Left renal pelvis (tissue), 4 donors: ENCODE measurements at places on chromosomes 2 and 18. TPM values are rescaled to one million over a fixed set of nuclear protein-coding genes. Genes with fewer than 3 reads are reported as not detected.

- no peak for DNase-seq
These were observed 106.5 kb upstream of the ATP8B1 start for GRCh38 chr18:57909620-57910019.

DNA sequence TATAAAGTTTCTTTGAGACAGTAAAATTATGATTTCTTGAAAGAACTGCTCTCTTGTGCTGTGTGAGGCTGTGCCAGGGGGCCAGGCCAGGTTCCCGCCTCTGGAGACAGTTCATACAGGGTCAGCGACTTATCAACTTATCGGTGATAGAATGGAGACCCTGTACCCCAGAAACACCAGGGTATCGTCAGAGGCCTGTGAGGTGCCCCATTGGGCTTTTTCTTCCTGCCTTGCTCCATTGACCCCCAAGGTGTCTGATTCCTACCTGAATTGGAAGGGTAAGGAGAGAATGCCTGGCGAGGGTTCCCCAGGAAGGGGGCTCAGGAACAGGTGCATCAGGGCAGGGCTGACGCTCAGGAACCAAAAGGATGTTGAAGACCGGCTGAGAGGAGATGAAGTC, 4.3 kb downstream of the DLX1 start:
- no peak for DNase-seq

DNA sequence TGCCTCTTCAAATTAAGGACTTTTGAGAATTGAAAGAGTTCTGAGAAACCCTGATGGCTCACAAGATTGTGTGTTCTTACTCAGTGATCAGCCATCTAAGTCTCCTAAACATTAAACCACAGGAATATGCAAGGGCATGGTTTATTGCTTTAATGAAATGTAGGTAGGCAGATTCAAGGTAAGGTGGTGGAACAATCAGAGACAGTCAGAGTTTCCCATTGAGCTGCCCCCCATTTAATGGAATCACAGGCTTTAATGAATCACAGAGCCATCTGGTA, 107.8 kb upstream of the LRATD1 start:
- DNase-seq: no peak

DNA sequence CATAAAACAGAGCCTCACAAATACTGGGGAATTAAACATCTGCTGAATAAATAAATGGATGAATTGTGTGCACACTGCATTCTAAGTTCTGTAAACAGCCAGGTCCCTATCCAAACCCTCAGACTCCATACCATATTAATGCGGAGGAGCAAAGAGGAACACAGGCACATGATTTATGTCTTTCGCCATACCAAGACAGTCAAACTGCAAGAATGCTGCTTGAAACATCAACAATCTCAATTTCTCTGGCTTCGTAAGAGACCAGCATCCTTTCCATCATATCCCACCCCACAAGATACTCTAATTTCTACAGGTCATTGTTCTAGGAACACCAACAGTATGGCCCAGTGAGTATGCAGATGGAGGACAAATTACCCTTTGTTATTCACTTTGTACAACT, 15.0 kb downstream of the KANSL3 start:
- no peak for DNase-seq

GRCh38 chr2:112154246-112155117, 16.3 kb downstream of the FBLN7 start:
- no peak for DNase-seq

DNA sequence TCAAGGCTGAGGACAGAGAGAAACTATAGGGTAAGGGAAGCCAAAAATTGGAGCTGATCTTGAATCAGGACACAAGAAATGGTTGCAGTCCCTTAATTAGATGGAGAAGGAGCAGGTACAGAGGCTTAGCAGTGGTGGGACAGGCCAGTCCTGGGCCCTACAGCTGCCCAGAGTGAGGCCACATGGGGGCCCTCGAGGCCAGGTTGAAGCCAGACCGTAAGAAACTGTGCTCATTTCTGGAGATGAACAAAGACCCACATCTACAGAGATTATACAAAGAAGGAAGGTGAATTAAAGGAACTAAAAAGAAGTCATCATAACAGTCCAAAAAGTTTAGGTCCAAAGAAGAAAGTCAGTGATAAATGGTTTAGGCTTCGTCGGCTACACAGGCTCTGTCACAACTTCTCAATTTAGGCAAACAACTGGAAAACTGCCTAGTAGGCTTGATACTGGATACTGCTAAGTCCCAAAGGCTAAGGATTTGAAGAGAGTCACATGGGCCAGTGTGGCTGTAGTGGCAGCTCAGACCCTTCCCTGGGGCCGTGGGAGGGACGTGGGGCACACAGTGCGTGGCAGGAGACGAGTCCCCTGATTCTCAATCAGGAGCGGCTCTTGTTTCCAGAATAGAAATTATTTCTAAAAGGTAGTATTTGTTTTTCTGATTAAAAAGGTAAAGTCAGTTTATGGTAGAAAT, 50.4 kb upstream of the CNGA3 start:
- DNase-seq: no peak

GRCh38 chr18:28725876-28726275, 548.9 kb upstream of the CDH2 start:
- no peak for DNase-seq

DNA sequence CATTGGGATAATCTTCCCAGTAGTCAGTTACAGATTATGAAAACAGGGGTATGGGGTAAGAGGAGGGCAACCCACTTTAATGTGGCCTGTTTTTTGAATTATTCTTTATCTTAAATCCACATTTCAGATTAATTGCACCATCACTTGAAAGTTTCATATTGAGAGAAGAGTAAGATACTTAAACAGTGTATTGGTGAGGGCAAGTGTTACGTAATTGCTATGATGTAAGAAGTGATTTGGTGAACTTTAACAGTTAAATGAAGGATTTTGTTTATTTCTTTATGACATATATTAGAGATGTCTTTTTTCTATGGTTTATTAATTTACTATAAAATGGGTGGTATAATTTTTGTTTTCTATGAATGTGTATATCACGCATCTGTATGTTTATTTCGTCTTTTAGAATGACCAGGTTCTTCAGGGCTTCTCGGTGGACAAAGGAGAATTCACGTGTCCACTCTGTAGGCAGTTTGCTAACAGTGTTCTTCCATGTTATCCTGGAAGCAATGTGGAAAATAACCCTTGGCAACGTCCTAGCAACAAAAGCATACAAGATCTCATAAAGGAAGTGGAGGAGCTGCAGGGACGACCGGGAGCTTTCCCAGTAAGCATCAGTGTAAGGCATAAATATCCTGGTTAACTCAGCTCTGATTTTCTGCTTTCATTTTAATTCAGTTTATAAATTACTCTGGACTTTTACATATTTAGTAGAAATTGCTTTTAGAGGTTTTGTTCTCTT, 171.2 kb upstream of the MYO3B start:
- DNase-seq: no peak

DNA sequence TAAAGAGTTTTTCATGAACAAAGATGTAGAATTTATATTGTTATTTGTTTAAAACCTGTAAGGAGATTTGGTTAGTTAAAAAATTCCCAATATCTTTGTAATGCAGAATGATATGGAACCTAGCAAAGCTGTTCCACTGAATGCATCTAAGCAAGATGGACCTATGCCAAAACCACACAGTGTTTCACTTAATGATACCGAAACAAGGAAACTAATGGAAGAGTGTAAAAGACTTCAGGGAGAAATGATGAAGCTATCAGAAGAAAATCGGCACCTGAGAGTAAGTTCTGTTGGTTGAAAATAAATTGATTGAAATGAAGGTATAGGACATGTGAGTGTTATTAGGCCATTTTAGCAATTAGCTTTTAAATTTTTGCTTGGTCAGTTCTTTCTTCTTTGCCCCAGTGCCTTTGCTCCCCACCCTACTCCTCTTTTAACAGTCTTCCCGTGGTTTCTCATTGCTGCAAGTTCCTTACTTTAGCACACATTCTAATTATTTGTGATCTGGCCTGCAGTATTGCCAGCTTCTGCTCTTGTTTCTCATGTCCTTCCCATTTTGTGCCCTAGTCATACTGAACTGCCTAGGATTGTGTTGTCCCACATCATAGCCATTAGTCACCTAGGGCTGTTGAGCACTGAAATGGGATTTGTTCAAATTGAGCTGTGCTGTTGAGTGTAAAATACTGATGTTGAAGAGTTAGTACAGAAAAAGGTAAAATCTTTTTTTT, 36.6 kb downstream of the VAPA start:
- DNase-seq: no peak

DNA sequence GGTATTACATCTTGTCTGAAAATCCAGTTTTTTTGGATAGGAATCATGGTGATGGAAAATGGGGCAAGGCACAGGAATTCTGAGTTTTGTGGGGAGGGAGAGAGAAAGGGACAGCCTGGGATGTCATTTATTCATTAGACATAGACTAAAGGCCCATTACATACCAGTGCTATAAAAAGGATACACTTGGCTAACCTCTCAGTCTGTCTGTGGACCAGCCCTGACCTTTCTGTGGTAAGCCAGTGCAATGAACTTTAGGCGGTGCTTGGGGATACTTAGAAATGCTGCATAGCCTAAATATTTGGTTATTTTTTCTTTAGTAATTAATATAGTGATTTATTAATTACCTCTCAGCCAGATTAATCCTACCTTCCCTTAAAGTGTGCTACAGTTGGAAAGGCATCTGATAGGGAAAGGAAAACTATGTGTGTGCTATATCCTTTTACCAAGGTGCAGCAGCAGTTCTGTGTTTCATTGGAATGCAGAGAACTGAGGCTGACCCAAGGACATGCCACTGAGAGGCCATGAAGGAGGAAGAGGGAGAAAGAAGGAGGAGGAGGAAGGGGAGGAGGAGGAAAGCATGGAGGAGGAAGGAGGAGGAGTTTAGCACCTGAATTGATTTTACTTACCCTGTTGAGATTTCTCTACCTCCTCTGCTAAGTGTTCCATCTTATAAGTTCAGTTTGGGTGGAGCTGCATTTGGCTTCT, 37.5 kb downstream of the KCNS3 start:
- no peak for DNase-seq

- no peak for DNase-seq
These were observed 96.8 kb downstream of the STPG4 start for GRCh38 chr2:47058003-47058931.

GRCh38 chr2:118834440-118834810, 13.0 kb downstream of the EN1 start:
- no peak for DNase-seq

Gene BIN1
- polyA plus RNA-seq: 77.2 TPM

Gene ALPI
- 0.09 TPM for polyA plus RNA-seq

Gene RALBP1
- polyA plus RNA-seq: 54.1 TPM

Gene CYP27A1
- 52.6 TPM for polyA plus RNA-seq
